NT2/D1 (cell line): ENCODE measurements at places on chromosomes 7 and 10.

GRCh38 chr7:123210986-123211385 lies 11.2 kb upstream of the SLC13A1 start:
- DNase-seq = no peak

DNA sequence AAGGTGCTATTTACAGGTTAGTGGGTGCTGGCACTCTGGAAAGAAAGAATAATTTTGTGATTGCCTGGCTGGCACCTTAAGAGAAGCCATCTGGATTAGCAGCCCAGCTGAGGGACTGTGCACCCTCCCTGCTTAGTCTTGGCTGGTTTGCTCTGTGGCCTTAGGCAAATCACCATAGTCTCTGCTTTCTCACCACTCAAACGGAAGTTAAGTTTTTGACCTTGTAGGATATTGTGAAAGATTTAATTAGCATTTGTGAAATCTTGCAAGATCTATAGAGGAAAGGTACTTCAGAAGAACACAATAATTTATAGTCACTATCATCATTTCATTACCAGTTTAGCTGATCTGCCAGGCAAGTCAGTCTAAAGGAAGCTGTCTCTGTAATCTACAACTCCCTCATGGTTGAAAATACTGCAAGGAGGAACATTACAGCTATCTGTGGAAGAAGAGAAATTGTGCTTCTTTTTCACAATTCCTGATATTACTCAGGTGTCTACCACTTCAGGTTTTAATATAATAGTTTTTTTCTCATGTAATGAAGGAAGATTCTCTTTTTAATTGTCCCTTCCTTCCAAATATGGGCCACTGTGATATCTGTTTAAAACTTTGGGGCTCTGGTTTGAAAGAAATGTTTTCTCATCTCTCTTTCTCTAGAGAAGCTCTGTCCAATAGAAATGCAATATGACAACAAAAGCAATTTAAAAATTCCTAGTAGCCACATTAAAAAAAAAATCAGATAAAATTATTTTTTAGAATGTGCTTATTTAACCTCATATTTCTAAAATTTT lies 219.6 kb downstream of the PTEN start:
- DNase-seq = no peak

DNA sequence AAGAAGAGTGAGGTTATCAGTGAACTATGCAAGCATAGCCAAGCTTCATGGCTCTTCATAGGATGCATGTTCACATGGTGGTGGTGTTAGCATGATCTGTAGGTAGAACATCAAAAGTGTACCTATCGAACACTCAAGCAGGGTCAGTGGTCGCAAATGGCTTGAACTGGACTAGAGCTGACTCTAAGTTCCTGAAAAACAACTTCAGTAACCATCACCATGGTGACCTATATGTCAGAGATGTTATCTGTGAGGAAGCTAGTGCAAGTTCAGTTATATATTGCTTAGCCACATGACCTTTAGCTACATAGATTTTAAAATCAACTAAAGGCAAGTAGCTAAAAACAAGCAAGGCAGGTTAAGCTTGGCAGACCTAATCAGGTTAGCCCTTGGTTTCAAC lies 163.1 kb upstream of the AGR3 start:
- no peak for DNase-seq

- peak; percentile 63 for DNase-seq
Measured at GRCh38 chr7:32942415-32943251, 14.6 kb upstream of the FKBP9 start.

- no peak for DNase-seq
Measured at GRCh38 chr7:72362246-72362645, 49.9 kb downstream of the CALN1 start.

GRCh38 chr7:22138106-22138505 lies 192.4 kb upstream of the CDCA7L start:
- no peak for DNase-seq

GRCh38 chr10:113995201-113995600 lies 48.5 kb upstream of the ADRB1 start:
- DNase-seq = no peak

- no peak for DNase-seq
Measured at GRCh38 chr10:87054373-87055295, 34.5 kb downstream of the FAM25A start.

GRCh38 chr10:74361678-74362077 lies 210.7 kb downstream of the ADK start:
- DNase-seq = no peak

- no peak for DNase-seq
Measured at GRCh38 chr10:5816170-5816569, 2.9 kb upstream of the GDI2 start.

GRCh38 chr10:97065128-97065527 lies 120.6 kb downstream of the SLIT1 start:
- DNase-seq = no peak

DNA sequence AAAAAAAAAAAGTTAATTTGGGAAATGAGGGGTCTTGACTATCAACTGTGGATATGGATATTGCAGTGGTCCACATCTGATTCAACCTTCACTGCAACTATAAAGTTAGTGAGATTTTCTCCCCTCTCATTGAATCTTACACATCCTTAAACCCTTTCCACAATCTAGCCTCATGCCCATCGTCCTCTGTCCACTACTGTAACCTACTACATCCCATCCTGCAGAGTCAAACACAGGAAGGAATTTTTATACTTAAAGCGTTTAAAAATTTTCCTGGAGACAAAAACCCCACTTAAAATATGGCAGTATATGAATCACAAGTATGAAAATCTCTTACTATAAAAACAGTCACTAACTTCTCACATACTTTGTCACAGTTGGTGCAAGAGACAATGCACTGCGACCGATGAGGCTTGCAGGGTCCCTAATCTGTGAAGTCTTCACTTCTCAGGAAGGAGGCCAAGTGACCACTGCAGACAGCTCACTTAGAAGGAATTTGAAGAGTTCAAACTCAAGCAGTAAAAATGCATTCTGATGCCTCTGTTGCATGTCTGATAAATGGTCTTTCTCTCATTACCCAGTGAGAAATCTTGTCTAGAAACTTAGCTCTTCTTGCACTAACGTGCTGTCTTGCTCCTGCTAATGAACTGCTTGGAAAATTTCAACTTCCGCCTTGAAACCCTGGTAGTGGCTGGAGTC lies 50.3 kb upstream of the ST8SIA6 start:
- DNase-seq = no peak

- no peak for DNase-seq
Measured at GRCh38 chr7:43942997-43943396, 16.8 kb downstream of the UBE2D4 start.

DNA sequence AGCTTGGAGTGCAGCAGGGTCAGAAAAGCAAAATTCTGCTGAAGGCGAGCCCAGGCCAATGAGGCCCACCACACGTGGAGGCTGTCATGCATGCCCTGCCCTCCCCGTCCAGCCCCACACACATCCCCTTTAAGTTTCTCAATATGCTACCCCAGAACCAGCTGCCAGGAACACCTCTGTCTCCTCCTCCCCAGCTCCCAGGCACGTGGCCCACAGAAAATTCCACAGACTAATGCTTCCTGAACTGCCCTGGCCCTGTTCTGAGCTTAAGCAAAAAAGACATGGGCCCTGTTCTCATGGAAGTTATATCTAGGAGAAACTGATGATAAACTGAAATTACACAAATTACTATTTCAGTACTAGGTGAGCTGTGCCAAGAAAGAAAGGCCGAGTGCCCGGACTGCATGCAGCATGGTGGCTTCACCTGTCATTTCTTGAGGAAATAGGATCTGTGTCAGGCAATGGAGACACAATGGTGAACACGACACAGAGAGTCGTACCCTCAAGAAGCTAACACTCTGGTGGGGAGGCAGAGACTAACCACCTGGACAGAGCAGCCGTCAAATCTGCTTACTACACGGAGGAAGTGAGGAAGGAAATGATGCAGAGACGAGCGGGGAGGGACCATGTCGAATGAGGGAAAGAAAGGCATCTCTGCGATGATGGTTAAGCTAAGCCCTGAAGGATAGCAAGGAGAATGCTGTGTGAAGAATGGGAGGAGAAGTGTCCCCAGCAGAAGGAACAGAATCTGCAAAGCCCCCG lies 44.5 kb downstream of the PODXL start:
- no peak for DNase-seq

DNA sequence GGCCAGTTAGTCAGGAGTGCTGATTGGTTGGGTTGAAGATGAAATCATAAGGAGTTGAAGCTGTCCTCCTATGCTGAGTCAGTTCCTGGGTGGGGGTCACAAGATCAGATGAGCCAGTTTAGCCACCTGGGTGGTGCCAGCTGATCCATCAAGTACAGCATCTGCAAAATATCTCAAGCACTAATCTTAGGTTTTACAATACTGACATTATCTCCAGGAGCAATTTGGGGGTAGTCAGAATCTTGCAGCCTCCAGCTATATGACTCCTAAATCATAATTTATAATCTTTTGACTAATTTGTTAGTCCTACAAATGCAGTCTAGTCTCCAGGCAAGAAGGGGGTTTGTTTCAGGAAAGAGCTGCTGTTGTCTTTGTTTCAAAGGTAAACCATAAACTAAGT lies 184.1 kb upstream of the STK17A start:
- no peak for DNase-seq

DNA sequence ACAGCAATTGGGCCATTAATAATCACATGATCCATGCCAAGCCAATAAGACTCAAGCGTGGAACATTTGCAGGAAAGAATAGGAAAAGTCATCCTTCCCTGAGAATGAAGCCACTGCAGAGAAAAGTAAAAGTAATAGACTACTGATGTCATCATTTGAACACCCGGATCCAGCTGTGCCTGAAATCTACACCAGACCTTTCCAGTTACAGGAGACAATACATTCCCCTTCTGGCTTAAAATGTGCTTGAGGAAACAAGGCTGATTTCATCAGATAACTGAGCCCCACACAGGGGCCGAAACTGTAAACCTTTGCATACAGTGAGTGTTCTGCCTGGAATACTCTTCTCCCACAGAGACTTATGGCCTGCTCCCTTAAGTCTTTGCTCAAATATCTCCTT lies 232.8 kb downstream of the KCNMA1 start:
- no peak for DNase-seq

DNA sequence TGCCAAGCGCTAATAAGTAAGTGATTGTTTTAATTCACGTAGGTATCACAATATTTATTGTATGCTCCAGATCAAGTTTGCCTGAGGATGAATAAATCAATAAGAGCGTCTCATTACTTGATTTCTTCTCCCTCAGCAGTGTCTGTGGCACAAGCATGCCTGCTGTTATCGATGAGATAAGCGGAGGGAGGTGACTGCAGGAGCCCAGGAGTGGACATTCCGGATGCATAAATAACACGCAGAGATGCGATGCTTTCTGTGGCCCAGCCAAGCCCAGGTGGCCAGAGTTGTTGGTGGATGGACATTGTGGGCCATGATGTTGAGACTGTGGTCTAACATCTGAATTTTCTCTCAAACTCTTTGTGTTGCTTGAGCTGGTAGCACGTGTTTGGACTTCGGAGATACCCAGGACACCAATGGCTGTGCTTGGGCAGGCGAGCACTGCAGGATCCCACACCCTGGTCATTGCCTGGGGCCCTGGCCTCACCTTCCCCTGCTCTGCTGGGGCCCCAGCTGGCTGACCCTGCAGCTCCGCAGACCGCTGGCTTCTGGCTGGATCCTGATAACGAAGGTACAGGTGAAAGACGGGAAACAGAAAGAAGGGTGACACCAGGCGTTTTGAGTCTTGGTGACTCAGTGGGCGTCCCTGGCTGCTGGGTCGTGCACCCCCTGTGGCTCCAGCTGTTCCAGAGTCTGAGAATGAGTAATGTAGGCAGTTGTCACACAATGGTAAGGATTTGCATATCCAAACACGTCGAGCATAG lies 31.2 kb upstream of the MNX1 start:
- no peak for DNase-seq

GRCh38 chr7:17311952-17312351 lies 13.5 kb downstream of the AHR start:
- no peak for DNase-seq
